ENCODE measurements at places on chromosomes 6 and 20.

GRCh38 chr20:62133051-62133845 is 9.9 kb downstream of the PSMA7 start:
- DNase-seq = no peak

GRCh38 chr6:134352786-134353480 is 35.0 kb upstream of the SGK1 start:
- no peak for DNase-seq

GRCh38 chr6:148967541-148967956 is 220.7 kb downstream of the UST start:
- DNase-seq = no peak

GRCh38 chr20:51350941-51351631 is 191.4 kb downstream of the NFATC2 start:
- no peak for DNase-seq

Data from CD4-positive, alpha-beta T cell treated with Interleukin-15 for 1 hour (primary cell).